Lower lobe of right lung (tissue), 2 donors: ENCODE measurements at places on chromosomes 12 and 14.

DNA sequence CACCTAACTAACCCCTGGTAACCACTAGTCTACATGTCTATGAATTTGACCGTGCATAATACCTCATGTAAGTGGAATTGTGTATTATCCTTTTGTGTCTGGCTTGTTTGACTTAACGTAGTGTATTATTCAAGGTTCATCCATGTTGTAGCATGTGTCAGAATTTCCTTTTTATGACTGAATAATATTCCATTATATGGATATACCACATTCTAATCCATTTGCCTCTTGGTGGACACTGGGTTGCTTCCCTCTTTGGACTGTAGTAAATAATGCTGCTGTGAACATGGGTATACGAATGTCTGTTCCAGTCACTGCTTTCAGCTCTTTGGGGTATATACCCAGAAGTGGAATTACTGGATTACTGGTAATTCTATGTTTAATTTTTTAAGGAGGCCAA lies 3.3 kb downstream of the SNRPF start:
- no peak for DNase-seq

- no peak for DNase-seq
These were observed 231.6 kb downstream of the CACNA1C start for GRCh38 chr12:2284321-2284813.

- no peak for DNase-seq
These were observed 335.2 kb downstream of the DPF3 start for GRCh38 chr14:72558721-72559120.

GRCh38 chr14:20415782-20416206 lies 2.5 kb upstream of the TEP1 start:
- no peak for DNase-seq

DNA sequence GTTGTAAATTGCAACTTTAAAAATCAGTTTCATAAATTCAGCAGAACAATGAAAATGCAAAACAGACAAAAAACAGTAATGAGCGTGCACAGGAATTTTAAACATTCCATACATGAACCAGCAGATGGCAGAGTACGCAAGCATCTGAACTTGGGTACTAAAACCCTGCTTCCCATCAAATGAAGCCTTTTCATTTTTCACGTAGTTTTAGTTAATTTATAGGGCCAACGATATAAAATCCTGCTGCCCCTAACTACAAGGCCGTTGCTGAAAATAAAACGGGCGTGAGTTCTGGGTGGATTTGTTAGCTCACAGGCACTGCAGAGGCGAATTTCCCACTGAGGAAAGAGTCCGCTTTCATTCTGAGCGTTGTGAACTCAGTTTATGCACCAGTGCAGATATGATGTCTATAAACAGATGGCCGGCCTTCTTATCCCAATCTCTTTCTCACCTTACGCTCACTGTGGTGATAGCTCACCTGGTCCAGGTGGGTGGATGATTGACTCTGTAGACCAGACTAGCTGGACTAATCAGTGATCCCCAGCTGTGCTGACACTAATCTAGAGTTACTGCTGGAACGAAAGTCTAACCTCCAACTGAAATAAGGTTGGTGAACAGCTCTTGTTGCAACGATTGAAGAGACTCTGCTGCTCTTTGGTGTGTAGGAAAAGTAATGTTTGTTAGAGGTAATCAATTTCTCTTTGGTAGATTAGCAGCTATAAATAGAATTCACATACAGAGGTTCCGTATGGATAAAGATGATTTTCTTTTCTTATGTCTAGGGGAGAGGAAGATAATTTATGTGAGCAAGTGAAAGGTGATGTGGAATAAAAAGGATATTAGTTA lies 89.2 kb downstream of the PDZRN4 start:
- DNase-seq: no peak

DNA sequence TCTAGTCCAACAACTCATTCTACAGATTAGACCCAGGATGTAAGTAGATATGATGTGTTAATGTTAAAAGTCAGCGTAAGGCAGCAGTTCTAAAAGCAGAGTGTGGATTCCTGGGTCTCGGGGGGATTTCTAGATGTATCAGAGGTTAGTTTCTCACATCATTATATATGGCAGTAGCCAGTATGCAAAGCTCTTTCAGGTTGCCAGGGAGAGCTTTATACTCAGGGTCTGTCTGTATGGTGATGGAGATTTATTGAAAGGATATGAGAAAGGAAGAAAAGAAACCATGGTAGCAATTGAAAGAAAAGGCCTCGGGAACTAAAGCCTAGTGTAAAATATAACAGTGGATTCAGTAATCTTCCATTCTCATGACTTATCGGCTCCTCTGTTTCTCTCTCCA lies 26.2 kb upstream of the PAWR start:
- no peak for DNase-seq
